Hematopoietic multipotent progenitor cell treated with erythropoietin and hydrocortisone succinate and interleukin-3 and kit ligand, for 15 days (in vitro differentiated cells): ENCODE measurements at places on chromosomes 7 and 10.

- no peak for DNase-seq
Measured at GRCh38 chr7:73717025-73717807, 2.3 kb downstream of the STX1A start.

DNA sequence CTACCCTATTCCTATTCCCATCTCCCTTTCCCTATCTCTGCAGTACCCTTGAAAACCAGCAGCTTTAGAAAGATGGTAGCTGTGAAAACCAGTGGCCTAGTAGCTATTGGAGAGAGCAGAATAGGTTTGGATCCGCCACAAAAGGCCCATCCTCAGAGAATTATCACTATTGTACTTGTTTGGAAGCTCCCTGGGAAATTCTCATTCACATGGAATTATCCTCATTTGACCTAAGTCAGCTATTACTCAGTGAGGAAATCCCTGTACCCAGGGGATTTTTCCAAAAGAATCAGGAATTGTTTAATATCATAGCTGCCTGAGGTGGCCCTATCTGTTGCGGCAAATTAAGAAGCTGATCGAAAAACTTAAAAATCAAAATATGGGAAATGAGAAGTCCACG lies 51.6 kb downstream of the DGKI start:
- no peak for DNase-seq

GRCh38 chr10:48751730-48752129 lies 67.1 kb downstream of the WDFY4 start:
- no peak for DNase-seq

DNA sequence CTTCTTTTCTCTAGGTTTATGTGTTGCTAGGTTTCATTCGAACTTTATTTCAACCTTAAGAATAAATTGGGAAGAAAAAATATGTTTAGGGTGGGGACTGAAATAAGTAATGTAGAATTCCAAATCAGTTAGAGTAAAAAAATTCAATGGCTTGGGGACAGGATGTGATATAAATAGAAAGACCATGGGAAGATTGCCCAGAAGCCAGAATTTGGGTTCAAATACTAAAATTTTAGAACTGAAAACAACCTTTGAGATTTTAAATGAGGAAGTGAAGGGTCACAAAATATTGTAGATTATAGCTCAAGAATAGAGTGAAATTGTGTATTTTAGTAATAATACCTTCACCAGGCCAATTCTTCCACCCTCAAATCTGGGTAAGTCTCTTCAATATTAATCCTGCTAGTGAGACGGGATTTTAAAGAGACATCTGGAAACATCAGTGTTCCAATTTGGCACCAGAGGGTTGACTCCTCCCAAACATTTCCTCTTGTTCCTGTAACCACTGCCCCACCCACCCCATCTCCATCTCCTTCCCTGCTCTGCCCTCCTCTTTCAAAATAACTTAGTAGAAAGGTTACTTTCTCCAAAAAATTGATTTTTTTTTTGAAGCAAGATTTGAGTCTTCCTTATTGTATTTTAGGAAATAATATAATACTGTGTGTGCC lies 51.3 kb upstream of the FAM3C start:
- no peak for DNase-seq

DNA sequence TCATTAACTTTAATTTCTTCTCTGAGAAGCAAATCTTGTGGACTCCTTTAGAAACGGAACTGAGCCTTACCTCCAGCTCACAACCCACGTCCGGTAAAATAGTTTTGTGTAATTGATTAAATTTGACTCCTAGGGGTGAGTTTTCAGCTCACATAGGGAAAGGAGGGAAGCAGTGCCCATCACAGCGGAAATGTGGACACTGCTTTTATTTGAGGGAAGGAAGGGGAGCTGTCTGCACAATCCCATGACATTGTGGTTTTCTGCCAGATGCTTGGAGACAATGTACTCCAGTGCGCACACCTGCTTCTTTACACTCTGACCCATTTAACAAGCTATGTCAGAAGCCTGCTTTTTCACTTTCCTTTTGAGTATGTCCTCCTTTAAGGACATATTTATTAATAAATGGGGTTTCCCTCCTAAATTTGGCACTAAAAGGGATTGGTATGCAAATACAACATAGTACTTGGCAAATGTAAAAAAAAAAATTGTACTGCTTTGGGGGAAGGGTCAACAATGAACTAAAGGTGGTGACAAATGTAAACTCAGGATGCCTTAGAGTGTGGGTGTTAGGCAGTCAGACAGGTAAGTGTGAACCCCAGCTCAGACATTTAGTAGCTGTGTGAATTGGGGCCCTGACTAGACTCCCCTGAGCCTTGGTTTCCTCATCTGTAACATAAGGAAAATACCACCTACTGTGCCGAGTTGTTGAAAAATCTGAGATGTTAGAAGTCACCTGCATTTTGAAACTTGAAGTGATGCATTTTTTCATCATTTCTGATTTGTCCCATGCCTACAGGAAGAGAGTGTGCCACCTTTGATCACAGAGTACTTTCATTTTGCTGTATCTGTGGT lies 90.2 kb upstream of the KLF6 start:
- DNase-seq = no peak
